AG09319 (cell line): ENCODE measurements at places on chromosomes 13 and 19.

- DNase-seq: no peak
Measured at GRCh38 chr19:2341244-2341751, 12.8 kb downstream of the SPPL2B start.

- no peak for DNase-seq
Measured at GRCh38 chr19:51535535-51535934, 4.1 kb upstream of the SIGLEC6 start.

- no peak for DNase-seq
Measured at GRCh38 chr13:47178090-47178950, 281.5 kb upstream of the HTR2A start.

GRCh38 chr19:11089254-11090013 lies at the start of gene LDLR:
LDLR (plus strand) TSS chr19:11089463; CDS start chr19:11089549, 86 bp downstream.
- DNase-seq: peak; percentile 85

DNA sequence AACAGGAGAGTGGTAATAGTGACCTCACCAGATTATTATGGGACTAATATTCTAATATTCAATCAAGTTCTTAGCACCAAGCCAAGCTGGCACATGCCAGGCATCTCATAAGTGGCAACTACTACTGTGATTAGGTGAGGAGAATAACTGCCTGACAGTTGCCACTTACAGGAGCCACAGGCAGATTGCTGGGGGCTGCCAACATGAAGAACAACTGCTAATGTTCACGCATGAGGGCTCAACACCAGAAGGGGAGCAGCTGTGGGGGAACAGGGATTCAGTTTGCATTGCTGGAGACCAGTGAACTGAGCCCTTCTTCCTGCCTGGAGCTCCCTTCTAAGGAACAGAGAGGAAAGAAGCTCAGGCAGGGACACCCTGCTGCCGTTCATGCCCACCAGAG lies 504.5 kb downstream of the FOXO1 start:
- no peak for DNase-seq

DNA sequence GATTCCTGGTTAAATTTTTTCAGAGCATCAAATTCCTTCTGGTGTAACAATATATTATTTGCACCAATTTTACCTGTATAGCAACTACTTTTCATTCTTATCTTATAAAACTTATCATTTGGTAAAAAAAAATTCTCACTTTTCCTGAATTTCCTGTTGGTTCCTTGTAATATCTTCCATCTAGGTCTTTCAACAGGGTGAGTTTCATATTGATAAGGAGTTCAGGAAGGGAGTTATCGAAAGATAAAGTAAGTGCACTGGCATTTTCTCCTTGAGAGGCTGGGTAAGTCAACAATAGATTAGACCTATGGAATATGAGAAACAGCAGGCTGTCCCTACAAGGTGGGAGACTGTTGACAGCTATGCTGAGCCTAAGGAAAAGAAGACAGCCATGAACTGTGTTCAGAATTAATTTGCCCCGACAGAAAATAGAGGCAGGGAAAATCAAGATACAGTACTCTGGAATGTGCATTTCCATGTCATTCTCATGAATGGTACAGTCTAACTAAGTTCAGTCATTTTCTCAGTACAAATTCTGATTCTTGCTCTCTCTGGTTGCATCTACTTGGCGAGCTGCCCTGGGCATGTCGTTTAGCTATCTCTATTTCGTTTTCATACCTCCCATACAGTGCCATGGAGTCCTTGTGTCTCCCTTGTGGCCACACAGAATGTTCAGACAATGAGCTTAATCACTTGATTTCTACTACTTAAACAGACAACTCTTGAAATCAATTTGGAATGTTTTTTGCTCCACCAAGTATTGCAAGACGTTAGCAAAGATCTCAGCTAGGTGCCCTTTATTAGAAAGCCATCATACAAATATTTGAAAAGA lies 9.9 kb downstream of the IGFL1 start:
- DNase-seq: no peak

GRCh38 chr13:94232161-94232950 lies 247.1 kb downstream of the DCT start:
- DNase-seq: no peak

- no peak for DNase-seq
Measured at GRCh38 chr19:55647732-55648584, at the start of gene CCDC106. CCDC106 (plus strand) TSS chr19:55648212; CDS start chr19:55649047, 835 bp downstream.

DNA sequence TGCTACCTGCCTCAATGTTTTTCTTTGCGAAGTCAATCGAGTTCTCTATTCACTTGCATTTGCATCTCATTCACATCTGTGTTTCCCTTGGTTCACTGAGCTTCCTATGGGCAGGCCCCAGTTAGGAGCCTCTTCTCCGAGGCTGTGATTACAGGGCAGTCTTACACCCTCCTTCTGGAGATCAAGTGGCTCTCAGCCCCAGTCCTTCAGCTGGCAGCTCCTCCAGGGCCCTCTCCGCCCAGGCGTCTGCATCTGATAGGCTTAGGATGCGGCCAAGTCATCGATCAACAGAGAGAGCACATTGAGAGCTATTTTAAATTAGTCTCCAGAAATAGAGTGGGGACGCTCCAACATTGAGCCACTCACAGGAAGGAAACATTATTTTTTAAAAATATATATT lies 44.2 kb downstream of the MBNL2 start:
- no peak for DNase-seq

DNA sequence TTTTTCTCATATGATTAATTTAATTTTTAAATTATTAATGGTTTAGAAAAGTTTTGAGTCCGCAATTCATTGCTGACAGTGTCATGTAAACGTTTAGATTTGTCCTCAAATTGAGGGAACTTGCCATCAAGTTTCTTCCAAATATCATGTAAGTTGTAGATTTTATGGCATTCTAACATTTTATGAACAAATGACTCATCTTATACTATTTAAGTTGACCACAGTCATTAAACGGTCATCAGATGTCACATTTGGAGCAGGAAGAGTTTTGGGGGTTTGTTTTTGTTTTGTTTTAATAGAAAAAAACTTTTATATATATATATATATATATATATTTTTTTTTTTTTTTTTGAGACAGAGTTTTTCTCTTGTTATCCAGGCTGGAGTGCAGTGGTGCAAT lies 4.3 kb downstream of the ZNF114 start:
- no peak for DNase-seq

GRCh38 chr13:39311619-39312018 lies 273.4 kb downstream of the NHLRC3 start:
- no peak for DNase-seq

DNA sequence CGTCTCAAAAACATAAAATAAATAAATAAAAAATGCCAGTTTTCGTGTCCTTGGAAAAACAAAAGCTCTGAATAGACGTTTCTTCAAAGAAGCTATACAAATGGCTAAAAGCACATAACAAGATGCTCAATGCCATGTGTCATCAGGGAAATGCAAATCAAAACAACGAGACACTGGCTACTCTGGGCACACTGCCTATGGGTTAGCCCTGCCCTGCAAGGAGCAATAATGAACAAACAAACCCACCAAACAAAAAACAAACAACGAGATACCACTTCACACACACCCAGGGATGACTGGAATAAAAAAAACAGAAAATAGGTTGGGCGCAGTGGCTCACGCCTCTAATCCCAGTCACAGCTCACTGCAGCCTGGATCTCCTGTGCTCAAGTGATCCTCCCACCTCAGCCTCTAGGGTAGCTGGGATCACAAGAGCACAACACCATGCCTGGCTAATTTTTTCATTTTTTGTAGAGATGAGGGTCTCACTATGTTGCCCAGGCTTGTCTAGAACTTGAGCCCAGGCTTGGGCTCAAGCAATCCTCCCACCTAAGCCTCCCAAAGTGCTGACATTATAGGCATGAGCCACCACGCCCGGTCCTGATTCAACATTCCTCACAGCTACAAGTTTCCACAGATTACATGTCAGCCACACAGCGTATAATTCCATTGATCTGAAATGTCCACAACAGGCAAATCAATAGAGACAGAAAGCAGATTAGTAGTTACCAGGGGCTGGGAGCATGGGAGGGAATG lies 15.5 kb upstream of the ISYNA1 start:
- no peak for DNase-seq

DNA sequence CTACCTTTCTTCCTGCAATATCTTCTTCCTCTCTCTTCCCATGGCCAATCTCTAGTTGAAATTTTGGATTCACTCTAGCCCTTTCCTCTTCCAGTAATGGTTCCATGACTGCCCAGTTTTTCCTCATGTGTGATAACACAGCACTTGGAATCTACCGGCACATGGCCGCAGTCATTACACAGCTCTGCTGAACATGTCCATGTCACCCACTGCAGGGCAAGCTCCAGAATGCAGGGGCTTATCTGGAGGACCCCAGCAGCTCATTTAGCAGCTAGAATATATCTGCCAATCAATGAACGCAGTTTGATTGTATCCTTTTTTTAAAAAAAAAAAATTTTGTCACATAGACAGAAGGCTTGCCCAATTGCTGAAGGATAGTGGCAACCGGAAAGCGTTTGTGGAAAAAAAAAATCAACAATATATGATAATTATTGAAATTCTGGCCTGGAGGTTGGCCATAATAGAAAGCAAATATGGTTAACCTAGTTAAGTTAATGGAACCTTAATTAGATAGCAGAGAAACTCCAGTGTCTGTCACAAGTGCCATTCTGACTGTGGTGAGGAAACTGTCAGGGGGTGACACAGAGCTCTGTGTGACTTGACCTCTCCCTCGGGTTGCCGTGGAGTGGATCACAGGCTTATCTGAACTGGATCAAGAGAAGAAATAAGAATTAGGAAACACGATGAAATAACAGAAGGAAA lies 426.7 kb downstream of the LIG4 start:
- DNase-seq: no peak

DNA sequence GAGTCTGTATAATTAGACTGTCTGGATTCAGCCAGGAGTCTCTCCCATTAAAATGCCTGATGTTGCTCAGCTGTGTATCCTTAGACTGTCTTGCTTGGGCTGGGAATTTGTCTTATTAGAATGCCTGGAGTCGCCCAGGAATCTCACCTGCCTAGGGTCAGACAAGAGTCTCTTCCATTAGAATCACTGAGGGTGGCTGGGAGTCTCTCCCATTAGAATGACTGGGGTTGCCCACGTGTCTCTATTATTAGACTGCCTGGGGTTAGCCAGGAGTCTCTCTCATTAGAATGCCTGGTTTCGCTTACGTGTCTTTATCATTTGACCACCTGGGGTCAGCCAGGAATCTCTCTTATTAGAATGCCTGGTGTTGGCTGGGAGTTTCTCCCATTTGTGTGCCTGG lies 1450.0 kb downstream of the UQCRFS1 start:
- no peak for DNase-seq

DNA sequence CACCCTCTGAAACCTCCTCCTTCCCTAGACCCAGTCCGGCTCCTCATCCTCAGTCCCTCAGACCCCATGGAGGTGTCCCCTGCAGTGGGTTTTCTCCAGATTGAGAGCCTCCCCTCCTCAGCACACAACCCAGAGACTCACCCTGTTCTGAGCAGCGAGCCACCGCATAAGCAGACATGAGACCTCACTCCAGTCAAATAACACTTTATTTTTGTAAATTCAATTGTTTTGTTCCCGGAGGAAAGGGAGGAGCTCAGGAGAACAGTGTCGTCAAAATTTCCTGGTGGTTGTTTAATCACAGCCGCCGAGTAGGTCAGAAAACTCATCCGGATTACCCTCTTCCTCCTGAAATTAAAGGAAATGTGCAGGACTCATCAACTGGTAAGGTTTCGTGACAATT lies 57.5 kb downstream of the ERICH4 start:
- no peak for DNase-seq

- DNase-seq: no peak
Measured at GRCh38 chr19:39617745-39618144, 15.4 kb downstream of the LGALS13 start.

DNA sequence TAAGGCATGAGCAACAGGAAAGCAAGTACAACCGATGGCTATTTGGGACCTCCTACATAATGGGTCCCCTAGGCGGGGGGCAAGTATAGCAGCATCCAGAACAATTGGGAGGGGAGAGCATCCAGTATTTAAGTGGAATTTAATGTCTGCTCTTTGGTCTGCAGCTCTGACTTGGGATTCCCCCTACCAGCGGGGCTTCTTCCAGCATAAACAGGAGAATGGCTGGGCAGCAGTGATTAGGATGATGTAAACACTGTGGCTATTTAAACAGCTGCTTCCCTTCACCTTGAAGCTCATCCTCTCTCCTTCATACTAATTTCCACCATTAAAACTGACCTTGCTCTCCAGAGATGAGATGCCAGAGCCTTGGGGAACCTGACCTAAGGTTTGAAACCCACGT lies 73.9 kb upstream of the OXGR1 start:
- no peak for DNase-seq

DNA sequence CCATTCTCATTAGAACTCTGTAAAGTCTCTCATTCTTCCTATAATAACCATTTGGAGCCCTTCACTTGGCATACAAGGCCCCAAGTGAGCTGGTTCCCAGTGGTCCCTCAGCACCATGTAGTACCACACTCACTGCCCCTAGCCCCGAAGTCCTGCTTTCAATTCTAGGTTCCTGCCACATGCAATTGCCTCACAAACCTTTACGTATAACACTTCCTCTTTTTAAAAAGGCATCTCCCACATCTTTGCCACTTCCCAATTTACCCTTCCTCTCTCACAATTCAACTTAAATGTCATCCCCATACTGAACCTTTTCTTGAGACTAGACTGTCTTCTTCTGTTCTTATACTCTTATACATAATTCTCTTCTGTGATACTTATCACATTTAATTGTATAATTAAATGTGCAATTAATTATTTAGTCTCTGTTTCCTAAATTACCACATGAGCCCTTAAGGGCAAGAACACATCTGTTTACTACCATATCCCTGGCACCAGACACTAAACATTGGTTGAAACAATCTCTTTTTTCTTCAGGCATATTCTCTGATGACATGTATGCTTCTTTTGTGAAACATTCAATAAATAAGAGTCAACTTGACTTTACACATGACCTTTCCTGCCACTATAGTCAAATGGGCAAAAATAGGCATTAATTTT lies 304.0 kb downstream of the SPRY2 start:
- DNase-seq: no peak

- no peak for DNase-seq
Measured at GRCh38 chr13:27979001-27979643, 9.4 kb downstream of the URAD start.

DNA sequence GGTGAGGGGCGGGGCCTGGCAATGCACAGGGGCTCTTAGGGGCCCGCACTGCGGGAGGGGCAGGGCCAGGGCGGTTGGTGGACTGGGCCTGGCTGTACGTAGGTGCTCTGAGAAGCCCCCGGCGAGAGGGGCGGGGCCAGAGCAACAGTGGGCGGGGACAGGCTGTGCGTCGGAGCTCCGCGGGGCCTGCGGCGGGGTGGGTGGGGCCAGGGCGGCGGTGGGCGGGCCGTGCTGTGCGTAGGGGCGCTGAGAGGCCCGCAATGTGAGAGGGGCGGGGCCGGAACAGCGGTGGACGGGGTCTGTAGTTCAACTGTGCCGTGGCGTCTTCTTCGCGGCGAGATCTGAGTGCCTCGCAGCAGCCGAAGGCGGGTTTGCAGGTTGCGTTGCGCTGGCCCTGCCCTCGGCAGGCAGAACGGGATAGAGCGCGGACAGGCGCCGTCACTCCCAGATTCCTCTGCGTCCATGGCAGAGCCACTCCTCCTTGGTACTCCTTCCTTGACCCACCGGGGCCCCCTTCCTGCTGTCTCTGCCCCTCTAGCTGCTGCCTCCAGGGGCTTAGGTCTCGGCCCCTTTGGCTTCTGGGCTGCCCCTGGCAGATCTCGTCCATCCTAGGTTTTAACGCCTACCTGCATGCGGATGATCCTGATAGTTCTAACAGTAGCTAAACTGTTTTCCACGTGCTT lies 33.2 kb downstream of the CCNE1 start:
- DNase-seq: peak; percentile 67
